ENCODE measurements at places on chromosomes 3 and 15.
A peak's percentile ranks its signal among the peaks of the same experiment; 100 is the strongest.

DNA sequence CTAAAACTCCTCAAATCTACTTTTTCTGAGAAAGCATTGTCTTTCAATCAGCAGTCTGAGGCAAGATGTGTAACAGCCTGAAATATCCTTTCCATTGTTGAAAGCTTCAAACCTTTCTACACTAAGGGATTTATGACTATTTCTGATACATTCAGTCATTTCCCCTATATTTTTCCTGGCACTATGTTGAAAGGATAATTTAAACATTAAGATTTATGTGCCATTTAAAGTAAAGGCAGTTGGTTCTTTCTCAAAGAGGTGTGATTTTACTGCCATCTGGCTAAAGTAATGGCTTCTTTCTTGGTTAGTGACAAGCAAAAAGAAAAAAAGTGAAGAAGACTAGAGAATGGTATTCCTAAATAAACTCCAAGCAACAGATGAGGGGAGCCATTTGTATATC is 249.6 kb upstream of the COL8A1 start:
- peak; percentile 76 for DNase-seq

GRCh38 chr3:133570937-133571320 is 2.6 kb upstream of the CDV3 start:
- peak; percentile 80 for DNase-seq

DNA sequence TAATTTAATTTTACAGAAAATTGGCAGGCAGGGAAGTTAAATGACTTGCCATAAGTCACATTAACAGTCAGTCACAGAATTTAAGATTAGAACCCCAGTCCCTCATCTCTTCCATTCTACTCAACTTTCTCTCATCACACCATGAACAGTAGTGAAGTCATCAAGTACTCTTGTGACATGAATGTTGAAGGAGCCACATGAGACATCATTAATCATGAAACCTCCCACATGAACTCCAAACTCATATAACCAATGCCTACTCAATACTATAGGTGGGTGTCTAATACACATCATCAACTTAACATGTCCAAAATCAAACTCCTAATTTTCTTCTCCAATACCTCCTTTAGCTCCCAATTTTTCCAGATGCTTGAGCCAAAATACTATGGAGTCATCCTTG is 19.5 kb downstream of the PHC3 start:
- DNase-seq, result no peak

- DNase-seq, result no peak
These were observed 28.3 kb downstream of the ANAPC13 start for GRCh38 chr3:134457376-134458074.

- peak; percentile 12 for DNase-seq
These were observed 5.6 kb upstream of the TNIK start for GRCh38 chr3:171465763-171466162.

GRCh38 chr15:90581771-90582352 is 52.1 kb downstream of the CRTC3 start:
- no peak for DNase-seq

DNA sequence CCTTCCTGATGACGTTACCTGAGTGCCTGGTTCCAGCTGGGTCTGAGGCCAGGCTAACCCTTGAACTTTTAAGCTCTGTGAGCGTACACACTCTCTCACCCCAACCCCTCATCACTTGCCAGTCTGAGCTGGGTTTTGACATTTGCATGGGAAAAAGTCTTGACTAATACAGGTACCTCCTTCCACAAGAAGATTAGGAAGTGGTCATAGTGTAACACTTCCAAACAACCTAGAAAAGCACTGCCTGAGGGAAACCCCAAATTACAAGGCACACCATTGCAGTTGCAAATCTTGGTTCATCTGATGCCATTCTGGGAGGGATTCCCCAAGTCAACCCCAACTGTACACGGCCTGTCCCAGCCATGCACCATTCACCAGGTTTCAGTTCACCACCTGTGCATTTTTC is 499.8 kb downstream of the FOXP1 start:
- no peak for DNase-seq

DNA sequence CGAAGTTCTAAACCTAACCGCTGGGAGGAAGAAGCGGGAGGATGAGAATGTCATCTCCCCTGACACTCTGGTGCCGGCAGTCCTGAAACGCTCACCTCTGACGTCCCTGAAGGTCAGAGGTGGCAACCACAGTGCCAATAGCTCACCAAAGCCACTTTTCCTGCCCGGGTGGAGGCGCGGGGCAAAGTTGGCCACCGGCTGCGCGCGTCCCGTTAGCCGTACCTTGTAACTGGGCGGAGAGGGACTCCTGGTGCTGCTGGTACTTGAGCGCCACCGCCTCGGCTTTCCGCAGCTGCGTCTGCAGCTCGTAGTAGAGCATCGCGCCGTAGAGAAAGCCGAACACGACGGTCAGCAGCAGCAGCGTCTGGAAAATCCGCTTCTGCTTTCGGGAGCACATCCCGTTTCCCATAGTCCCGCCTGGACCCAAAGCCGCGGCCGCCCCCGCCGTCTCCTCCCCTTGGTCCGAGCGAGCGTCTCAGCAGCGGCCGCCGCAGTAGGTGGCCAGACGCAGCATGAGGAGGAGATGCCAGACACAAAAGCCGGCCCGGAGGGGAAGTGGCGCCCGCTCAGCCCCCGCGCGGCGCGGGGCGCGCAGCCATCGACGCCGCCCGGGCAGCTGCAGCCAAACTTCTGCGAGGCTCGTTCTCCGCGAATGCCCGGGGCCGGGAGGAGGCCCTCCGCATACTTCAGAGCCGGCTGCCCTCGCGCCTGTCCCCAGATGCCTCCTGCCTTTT is 680 bp downstream of the GOLIM4 start:
- DNase-seq, result peak; percentile 73

DNA sequence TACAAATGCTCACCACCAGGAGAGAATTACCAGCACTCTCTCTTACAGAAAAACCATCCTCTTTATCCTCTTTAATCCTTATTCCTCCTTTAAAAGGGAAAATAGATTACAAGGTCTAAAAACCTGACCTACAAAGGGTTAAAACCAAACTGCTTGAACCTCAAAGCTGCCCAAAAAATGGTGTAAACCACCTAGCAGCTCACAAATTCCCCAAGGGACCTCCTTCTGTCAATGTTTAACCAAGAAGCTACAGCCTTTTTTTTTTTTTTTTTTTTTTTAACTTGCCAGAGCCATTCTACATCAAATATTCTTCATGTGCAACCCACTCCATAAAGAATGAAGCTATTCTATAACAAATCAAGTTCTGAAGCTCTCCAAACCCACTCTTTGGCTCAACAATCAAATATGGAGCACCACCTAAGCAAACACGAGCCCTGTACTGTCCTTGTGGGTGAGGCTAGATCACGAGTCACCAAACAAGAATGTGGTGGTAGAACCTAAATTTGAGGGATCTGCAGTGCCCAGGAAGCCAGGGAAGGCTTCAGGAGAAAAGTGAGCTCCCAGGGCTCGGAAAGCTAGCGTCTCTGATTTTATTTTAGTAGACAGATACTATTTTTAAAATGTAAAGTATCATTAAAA is 20.1 kb downstream of the OSBPL10 start:
- peak; percentile 65 for DNase-seq

GRCh38 chr3:13621381-13622221 is 72.7 kb downstream of the FBLN2 start:
- no peak for DNase-seq

- peak; percentile 89 for DNase-seq
These were observed 160.0 kb upstream of the CGNL1 start for GRCh38 chr15:57216288-57216687.

DNA sequence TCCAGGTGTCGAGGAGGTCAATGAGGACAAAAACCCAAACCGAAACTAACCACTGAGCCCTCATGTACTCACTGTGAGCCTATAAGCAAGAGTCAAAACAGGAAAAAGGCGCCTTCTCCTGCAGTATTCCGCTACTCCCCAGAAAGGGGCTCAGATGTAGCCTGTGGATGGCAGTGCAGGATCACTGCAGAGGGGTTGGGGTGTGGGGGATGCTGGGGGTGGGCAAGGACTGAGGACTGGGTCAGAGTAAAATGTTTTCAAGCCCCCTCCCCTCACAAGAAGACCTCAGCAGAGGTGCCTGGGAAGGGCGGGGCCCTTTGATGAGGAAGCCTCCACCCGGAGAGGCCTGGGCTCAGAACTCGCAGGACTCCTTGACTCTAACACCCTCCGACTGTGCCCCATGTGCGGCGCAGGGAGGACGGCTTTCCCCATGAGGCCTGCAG is 170.1 kb downstream of the OSBPL10 start:
- DNase-seq, result no peak

- DNase-seq, result peak; percentile 98
These were observed 324.2 kb upstream of the TGFBR2 start for GRCh38 chr3:30282154-30282696.

DNA sequence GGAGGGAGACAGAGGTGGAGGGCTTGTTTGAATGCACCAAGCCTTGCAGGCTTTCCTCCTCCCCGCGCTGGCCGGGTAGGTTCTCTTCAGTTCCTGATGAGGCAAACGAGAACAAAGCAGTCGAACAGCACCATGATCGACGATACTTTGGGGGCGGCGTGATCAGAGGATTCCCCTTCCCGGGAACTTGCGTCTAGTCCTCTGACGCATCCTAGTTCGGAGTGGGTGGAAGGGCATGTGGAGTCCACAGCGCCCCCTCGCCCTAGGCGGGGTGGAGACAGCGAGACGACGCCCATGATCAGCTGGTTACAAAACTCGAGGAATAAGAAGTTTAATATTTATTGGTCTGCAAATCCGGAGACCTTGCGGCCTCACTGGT is 452 bp upstream of the SV2B start:
- peak; percentile 40 for DNase-seq

DNA sequence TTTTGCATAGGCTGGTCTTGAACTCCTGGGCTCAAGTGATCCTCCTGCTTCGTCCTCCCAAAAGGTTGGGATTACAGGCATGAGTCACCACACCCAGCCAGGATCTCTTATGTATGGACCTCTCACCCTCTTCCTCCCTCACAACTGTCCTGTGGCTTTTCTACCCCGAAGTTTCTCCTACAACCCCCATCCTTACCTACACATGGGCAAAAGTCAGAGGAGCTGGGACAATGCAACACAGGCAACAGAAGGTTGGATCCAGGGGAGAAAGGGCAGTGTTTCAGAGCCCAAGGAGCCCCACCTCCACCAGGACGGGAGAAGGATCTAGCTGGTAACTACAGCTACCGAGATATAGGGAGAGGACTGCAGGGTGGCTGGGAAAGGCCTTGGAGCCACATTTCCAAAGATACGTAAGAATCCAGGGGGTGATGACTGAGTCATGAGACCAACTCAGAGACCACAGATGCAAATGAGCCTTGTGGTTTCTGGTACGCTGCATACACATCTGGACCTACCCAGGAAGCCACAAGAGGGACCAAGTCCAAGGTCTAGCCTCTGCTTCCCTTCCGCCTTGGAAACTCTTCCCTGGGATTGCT is 13.6 kb downstream of the IGDCC4 start:
- peak; percentile 99 for DNase-seq

GRCh38 chr15:94322141-94322540 is 90.8 kb downstream of the MCTP2 start:
- DNase-seq, result peak; percentile 50

GRCh38 chr3:185382154-185382553 is 19.2 kb downstream of the MAP3K13 start:
- no peak for DNase-seq

DNA sequence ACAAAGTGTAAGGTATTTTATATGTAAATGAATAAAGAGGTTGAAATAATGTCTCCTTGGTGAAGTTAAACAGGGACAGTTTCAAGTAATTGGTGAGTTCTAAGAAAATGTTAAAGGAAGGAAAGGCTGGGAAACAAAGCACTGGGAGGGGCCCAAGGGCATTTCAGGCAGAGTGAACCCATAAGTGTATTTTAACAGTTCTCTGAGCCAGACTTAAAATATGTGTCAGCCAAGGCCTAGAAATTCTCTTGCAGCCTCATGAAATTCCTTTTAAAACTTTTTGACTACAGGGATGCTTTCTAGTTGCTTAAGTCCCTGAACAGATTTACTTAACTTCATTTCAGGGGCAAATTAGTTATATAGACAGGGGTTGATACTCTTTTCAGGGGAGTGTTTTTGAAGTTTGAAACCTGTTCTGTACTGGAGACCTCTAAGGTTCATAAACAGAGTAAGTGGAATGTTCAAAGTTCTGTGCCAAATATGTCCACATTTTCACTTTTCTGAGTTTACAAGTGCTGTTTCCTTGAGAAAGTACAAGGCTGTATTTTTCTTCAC is 77.6 kb downstream of the GALK2 start:
- peak; percentile 59 for DNase-seq

- DNase-seq, result no peak
These were observed 17.9 kb downstream of the TERC start for GRCh38 chr3:169746924-169747323.

DNA sequence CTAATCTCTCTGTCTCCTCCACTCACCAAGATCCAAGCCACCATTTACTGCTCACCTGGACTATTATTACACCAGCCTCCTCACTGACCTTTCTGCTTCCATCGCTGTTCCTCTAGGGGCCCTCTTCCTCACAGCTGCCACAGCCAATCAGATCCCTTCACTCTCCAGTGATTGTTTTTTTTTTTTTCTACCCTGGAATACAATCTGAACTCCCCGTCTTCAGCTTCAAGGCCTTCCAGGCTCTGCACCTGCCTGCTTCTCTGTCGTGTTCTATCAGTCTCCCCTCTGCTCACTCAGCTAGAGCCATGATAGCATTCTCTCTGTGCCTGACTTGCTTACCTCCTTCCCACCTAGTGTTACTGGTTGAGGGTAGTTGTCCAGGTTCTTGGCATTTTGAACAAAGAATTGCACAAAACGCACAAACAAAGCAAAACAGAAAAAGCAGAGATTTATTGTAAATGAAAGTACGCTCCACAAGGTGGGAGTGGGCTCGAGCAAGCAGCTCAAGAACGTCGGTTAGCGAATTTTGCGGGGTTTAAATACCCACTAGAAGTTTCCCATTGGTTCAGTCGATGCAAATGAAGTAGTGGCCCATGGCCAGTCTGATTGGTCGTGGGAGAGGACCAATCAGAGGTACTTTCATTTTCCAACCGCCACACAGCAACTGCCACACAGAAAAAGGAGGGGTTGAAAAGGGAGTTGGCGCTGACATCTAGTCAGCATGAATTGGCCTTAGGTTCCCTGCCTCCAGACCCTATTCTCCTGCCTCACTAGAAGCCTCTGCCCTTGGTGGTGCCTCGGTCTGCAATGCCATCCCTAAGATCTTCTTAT is 188.9 kb downstream of the TLE3 start:
- DNase-seq, result no peak

GRCh38 chr3:66498687-66499621 is 1.9 kb downstream of the LRIG1 start:
- DNase-seq, result no peak

DNA sequence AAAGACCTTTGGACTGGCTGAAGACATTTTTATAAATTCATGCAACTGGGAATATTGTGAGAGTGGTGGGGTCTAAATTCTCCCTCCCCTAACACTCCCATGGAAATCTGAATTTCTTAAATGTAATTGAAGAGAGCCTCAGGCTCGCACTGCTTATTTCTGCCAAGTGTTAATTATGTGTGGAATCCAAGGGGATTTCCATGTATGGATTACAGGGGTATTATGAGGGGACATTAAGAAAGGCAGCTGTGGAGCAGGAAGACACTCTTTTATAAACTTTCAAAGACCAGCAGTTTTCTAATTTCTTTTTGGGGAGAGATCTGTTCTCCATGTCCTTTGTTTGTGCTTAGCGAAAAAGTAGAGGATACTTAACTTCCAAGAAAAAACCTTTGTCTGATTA is 152.1 kb upstream of the TBL1XR1 start:
- no peak for DNase-seq

GRCh38 chr3:177772908-177773557 is 575.8 kb upstream of the TBL1XR1 start:
- no peak for DNase-seq
